ENCODE measurements at places on chromosomes 16 and 17.

- DNase-seq: no peak
Measured at GRCh38 chr17:74916136-74916850, 6.8 kb downstream of the USH1G start.

DNA sequence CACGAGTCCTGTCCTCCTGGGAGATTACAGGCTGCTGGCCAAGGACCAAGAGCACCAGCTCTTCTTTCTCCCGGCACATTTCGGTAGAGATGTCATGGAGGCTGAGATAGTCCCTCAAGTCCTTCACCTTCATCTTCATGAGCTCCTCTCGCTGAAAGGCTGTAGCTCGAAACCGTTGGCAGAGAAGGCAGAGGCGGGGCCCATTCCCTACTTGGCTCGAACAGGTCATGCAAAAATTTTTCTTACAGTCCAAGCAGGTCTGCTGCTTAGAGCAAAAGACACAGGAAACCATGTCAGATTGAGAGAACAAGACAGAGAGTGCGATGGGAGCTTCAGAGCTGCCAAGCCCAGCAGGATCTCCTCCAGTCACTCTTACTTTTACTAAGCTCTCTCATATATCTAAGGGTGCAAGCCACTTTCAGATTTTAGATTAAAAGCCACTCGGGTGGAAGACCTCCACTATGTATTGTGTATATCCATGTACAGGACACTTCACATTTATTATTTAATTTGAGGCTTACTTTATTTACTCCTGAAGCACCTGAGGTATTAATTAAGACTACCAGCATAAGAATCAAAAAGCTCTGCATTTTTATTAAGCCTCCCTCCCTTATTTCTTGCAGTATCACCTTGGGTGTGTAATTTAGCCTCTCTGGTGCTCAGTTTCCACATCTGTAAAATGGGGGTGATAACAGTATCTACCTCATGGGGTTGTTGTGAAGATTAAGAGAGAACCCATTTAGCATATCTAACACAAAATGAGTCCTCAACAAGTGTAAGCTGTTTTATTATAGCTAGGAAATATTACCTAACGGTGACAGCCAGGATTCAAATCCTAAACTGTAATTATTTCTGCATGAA lies 41.4 kb downstream of the LIG3 start:
- no peak for DNase-seq

DNA sequence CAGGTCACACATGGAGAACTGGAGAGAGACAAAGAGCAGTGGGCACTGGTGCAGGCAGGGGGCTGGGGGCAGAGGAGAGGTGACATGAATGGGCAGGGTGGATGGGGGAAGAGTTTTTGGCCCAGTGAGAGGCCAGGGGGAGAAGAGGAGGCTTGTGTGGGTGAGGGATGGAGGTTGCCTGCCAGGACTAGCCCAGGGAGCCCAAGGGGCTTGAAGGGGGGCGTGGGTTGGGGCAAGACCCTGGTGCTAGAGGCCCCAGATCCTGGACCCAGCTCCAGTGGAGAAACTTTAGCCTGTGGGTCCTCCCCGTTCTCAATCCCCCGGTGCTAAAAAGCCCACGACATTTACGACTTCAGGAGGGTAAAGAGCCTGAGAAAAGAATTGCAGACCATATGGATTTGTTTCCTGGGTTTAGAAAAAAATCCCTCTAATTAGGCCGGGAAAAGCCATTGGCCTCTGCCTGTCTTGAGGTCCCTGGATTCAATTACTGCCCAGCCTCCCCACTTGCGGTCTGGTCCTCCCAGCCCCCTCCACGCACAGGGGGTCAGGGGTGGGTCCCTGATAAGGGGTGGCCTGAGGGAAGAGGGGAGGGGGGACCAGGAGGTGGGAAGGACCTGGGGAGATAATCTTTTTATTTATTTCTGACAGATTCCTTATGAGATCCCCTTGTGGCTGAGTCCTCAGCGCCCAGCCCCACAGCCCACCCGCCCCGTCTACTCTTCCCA lies 33.0 kb downstream of the NGFR start:
- no peak for DNase-seq

- DNase-seq: no peak
Measured at GRCh38 chr16:27408012-27408601, 6.1 kb downstream of the IL21R start.

- DNase-seq: no peak
Measured at GRCh38 chr16:60432472-60432871, 1603.8 kb downstream of the CDH8 start.

DNA sequence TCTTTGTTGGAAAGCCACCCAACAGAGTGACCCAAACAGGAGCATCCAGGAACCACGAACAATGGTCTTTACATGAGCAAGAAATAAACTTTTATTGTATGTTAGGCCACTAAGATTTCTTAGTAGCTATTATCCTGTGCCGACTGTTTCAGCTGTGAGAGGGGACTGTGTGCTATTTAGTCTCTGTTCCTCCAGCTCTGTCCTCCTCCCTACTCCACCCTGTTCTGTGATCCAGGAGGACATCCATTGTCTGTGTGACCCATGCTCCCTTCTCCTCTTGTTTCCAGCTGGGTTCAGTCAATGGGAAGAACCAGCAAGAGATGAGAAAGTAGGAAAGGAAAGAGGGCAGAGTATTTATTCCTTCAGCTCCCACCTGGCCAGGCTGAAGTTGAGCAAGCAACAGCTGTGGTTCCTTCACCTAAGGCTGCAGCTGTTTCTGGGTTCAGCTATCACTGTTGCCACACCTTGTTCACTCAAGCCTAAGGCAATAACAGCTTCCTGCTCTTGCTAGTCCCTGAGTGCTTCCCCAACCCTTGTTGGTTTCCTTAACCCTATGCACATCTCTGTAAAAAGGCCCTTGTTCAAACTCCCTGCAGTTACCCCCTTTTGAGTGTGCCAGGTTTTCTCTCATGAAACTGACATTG lies 14.9 kb upstream of the B4GALNT2 start:
- DNase-seq: no peak

DNA sequence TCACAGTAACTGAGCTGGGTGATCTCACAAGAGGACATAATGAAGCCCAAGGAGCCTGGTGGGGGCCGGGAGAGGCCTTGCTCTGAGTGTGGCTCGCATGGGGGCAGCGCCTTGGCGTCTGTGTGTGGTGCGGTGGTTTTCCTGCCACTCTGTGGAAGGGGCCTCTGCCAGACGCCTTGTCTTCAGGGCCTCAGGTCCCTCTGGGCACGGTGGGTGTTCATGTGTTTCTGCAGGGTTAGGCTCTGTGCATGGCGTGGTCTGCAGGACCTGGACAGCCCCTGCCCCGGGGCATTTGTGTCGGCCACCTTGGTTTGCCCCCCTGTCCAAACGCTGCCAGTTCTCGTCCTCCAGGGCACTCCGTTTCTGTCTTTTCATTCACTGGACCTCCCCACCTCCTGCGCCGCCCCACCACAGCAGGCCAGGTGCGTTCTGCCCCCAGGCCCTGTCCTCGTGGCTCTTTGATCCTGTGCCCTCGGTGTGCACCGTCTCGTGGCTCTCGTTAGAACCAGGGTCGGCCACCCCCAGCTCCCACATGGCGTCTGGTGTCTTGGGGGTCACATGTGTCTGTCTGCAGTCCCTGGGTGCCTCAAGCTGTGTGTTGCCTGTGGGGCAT lies 43.7 kb upstream of the ZNF750 start:
- DNase-seq: no peak

DNA sequence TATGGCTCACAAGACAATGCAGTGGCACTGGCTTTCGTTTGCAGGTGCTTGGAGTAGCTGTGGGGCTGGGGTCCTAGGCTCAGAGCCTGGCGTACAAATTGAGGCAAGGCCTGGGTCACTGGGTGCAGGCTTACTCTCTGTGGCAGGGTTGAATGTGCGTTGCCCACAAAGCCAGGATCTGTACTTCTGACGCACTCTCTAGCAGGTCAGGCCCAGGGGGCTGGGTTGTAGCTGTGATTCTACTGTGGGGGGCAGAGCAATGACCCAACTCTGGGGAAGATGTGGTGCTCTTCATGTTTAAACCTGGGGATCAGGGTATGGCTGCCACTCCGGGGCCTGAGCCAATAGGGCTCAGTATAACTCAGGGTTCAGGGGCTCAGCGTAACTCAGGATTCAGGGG lies 6.4 kb upstream of the PRSS21 start:
- no peak for DNase-seq

GRCh38 chr17:35892091-35893035 lies 12.2 kb upstream of the CCL5 start:
- DNase-seq: no peak

- DNase-seq: no peak
Measured at GRCh38 chr17:48500435-48501426, 30.1 kb downstream of the HOXB1 start.

DNA sequence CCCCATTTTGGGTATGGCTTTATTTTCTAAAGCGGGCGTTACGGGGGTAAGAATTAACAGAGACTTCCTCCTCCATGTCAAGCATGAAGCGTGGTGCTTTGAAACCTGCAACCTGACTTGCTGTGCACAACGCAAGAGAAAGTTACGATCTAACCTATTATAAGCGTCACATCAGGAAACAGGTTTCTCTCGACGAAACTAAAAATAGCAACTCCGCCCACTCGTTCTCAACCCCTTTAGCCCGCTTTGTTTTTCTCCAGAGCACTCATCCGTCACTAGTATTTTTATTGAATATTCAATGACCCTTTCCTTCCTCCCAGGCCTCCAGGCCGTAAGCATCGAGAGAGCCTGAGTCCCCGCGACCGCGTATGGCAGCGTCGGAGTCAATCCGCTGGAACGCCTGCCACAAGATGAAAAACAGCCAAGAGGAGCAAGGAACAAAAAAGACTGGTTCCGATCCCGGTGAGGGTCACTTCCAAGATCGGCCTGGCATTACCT lies 555 bp downstream of the NUP88 start:
- peak; percentile 22 for DNase-seq

DNA sequence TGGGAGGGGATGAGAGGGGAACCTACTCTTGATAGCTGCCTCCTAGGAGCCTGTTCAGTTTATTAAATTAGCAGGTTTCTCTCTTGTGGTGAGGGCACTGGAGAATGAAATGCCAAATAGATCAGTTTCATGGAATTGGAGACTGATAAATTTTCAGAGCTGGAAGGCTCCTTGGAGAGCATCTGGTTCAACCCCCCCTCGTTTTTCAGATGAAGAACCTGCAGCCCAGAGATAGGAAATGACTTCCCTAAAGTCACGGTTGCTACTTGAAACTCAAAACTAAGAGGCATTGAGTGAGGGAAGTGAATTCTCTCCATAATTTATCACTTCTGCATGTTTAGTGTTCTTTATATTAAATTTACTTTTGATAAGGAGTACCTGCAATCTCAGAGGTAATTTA lies 366.0 kb upstream of the CCL2 start:
- no peak for DNase-seq

GRCh38 chr17:4366327-4367063 lies at the start of gene UBE2G1:
TSS of gene UBE2G1 (minus strand) at chr17:4366675. CDS start at chr17:4366316, 359 bp downstream.
- DNase-seq: peak; percentile 87

- no peak for DNase-seq
Measured at GRCh38 chr16:88196471-88197400, 186.0 kb upstream of the ZNF469 start.

GRCh38 chr17:31878703-31879073 lies 19.6 kb upstream of the COPRS start:
- no peak for DNase-seq

DNA sequence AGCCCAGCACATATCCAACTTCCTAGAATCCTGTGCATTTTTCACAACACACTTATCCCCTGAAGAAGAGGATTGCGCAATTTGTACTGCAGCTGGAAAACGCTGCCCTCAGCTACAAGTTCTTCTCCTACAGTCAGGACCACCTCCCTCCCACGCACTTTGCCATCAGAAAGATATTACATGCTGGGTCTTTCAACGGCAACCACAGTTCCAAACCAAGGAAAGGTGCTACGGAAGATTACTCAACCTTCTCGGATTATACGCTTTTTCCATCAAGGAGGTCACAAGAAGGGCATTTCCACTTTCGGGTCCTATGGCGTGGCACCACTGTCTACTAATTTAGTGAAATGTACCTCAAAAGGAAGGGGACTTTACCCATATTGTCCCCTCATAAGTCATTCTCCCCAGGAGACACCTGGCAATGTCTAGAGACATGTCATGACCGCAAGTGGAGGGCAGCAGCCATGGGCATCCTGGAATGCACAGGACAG lies 35.2 kb downstream of the USP7 start:
- DNase-seq: no peak

GRCh38 chr16:61721544-61721943 lies 314.7 kb downstream of the CDH8 start:
- DNase-seq: no peak

DNA sequence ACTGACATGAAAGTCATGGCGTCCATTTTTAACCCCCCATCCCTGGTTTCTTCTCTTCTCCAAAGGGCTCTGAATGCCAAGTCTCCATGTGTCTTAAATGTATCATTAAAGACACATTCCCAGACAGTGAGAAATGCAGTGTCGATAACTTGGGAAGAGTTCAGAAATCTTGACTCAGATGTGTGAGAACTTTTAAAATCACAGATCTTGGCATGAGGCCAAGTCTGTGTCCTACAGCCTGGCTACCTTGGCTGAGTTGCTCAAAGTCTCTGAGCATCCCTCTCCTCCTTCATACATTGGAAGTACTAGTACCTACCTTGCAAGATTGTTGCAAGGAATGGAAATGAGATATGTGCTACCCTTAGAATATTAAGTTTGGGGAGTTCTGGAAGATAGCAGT lies 1046.5 kb upstream of the RBFOX1 start:
- DNase-seq: no peak

- DNase-seq: no peak
Measured at GRCh38 chr16:88688013-88688778, 1.9 kb upstream of the SNAI3 start.

- DNase-seq: no peak
Measured at GRCh38 chr17:17141860-17142552, 64.1 kb downstream of the PLD6 start.

- DNase-seq: no peak
Measured at GRCh38 chr17:31313982-31314781, at the start of gene EVI2B. TSS of gene EVI2B (minus strand) at chr17:31314054. CDS start at chr17:31305609, 8,445 bp downstream.

- DNase-seq: no peak
Measured at GRCh38 chr17:7179317-7180254, at the start of gene ASGR1. TSS of gene ASGR1 (minus strand) at chr17:7179370. CDS start at chr17:7178563, 807 bp downstream.

DNA sequence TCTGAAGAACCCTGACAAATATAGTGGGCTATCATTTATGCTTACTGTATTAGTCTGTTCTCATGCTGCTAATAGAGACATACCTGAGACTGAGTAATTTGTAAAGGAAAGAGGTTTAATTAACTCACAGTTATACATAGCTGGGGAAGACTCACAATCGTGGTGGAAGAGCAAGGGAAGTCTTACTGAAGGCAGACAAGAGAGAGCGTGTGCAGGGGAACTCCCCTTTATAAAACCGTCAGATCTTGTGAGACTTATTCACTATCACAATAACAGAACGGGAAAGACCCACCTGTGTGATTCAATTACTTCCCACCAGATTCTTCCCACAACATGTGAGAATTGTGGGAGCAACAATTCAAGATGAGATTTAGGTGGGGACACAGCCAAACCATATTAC lies 526.8 kb upstream of the GOT2 start:
- DNase-seq: no peak

DNA sequence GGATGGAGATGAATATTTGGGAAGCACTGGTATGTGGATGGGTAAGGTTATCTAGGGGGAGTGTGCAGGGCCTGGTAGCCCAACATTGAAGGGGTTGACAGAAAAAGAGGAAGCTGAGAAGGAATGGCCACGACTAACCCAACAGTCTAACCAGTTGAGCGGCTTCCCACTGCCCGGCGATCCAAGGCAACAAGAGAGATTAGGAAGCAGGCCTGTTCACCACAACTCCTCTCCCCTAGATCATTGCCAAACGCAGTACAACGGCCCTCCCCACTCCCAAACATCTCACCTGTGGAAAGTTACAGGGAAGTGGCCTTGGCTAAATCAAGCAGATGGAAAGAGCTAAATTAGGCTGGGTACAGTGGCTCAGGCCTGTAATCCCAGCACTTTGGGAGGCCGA lies 11.2 kb upstream of the RANGRF start:
- no peak for DNase-seq
